ENCODE measurements at places on chromosomes 7 and 10. TPM values are rescaled to one million over a fixed set of nuclear protein-coding genes. Genes with fewer than 3 reads are reported as not detected.

Gene HYAL4
- total RNA-seq, result not detected

Gene CYP3A7
- not detected for total RNA-seq

DNA sequence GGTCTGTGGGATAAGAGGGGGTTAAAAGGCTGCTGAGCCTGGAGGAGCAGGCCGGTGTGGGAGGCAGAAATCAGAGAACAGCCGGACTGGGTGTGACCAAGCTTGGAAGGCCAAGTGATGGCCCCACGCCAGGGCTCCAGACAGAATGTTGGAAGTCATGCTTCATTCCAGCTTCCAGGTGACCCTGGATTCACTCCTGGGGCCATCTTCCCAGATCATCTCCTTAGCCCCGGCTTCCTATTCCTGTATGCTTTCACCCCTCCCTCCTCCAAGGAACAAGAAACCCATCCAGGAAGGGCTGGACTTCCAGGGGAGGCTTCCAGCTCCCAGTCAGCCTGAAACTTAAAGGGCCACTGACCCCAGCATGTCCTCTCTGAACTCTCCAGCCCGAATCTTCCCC lies 1.0 kb downstream of the INMT start:
- DNase-seq, result peak; percentile 56

Gene AKR1C8
- not detected for total RNA-seq

- no peak for DNase-seq
These were observed 289.9 kb upstream of the LRRN3 start for GRCh38 chr7:110800984-110801383.

DNA sequence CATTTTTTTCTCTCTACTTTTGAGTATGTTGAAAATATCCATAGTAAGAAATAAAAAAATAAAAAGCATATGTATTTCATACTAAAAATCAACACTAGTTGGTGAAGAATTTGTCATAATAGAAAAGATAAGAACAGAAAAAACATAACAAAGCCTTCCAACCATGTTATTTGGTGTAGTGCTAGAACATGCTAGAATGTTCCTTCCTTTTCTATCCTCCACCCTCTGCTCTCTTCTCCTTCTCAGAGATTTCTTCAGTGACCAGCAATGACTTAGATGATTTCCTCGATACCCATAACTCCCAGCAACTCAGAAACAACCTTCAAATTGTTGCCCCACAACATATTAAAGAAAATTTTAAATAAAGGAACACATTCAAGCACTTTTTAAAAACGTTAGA lies 2.6 kb downstream of the ZC3HAV1 start:
- DNase-seq, result no peak

GRCh38 chr7:2276107-2276506 lies 34.1 kb downstream of the NUDT1 start:
- no peak for DNase-seq

Measured in MG63 (cell line).